ENCODE measurements at places on chromosomes 11 and 22.

DNA sequence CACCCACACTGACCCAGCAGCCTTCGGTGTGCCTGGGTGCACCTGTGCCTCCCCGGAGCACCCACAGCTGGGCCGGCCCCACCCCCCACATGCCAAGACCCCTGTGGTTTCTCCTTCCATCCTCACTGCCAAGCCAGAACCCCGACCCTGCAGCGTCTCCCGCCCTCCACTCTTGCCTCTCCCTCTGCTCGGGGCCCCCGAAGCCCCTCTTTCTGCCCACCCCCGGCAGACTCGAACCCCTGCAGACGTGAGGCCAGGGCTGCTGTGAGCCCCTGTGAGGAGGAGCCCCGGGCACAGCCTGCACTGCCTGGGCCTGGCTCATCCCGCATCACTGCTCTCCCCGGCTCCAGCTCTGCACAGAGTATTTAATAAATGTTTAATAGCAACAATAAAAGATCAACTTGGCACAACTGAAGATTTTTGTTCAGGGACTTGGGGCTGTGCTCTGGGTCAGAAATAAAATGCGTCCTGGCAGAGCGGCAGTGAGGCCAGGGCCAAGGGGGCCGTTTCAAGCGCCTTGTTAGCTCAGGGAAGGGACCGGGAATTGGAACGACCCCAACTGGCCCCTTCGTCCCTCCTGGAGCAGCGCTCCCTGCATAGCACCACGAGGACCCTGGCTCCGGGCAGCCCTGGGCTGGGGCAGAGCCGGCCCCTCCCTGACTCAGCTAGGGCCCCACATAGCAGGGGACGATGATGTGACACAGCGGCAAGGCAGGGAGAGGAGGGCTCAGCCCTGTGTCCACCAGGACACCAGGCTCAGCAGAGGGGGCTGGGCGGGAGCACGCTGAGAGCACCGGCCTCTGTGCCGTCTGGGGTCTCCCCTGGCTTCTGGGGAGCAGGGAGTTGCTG is 520.8 kb downstream of the BRD1 start:
- DNase-seq: no peak

GRCh38 chr11:125081098-125081798 is 18.1 kb downstream of the SLC37A2 start:
- DNase-seq: no peak

GRCh38 chr11:126942146-126942545 is 58.4 kb downstream of the KIRREL3 start:
- no peak for DNase-seq

DNA sequence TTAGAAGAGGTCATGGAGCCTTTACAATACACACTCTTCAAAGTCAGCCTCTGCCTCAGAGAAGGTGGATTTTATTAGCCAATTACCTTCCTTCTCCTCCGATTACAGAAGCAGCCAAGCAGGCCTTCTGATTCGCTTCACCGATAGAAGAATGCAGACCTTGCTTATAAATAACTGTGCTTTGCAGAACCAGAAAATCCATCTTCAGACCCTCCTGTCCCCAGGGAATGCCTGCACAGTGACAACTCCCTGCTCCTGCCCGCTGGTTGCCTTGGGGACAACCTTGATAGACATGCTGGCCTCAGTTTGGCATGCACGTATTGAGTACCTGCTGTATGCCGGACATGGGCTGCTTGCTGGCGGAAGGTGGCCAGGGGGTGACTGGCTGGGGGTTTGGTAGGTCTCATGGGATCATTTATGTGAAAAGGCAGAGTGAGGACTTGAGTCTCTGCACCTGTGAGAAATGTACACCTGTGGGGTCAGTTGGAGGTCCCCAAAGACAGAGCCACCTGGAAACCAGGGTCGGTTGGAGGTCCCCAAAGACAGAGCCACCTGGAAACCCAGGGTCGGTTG is 1238.7 kb downstream of the BRD1 start:
- DNase-seq: no peak

DNA sequence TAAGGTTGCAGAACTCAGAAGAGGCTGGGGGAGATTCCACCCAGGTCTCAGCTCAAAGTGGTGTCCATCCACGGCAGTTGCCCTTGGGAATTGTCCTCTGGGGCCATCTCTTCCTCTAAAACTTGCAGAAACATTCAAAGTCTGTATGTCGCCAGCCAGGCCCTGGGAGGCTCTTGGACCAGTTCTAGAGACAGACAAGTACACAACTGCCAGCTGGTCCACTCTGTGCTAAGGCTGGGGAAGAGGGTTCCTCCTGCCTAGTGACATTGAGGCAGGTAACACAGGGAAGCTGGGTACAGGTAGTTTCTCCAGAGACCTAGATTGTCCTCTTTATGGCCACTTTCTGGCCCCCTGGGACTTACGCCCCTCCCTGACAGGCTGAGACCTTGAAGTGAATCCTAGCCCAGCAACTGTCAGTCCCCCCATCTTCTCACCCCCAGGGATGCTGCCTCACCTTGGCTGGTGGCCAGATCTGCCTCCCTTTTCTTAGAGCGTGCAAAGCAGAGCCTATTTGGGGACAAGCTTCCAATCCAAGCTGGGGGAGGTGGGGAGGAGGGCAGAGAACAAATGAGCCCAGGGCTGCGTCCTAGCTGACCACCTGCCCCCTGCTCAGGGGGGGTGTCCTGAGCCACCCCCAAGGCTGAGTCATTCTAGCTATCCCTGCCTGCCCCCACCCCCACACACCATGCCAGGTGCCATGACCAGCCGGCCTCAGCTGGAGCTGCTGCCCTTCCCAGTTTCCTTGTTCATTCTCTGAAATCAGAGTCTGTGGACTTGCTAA is 8.4 kb downstream of the FAM83F start:
- no peak for DNase-seq

GRCh38 chr11:68036141-68036716 is 2.6 kb upstream of the TCIRG1 start:
- peak; percentile 62 for DNase-seq

- no peak for DNase-seq
Observed at GRCh38 chr22:42863349-42863961, 6.4 kb upstream of the ARFGAP3 start.

DNA sequence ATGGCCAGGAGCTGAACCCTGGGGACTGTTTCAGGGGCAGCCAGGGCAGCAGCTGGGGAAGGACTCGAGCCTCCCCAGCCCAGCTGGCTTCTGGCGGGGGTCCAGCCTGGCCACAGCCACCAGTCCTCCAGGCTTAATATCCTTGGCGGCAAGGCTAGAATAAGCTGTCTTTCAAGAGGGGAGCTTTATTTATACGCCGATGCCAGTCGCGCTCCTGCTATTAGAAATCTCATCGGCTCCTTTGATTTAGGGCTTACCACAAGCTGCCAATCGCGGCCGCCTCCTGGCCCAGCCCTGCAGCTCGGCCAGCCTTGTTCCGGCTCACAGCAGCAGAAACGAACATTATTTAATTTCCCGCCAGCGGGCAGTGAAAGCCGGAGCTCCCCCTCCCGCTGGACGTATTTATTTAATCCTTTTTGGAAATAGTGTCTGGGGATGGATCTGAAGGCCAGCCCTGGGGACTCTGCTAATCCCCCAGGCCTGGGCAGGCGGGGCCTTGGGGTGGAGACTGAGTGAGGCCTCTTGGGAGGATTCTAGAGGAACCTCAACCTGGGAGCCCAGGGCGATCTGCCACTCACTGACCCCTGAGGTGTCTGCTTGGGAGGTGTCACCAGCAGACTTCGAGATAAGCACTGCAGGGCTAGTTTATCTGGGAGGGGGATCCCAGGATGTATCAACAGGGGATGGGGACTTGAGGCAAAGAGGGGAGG is 363.1 kb downstream of the MN1 start:
- no peak for DNase-seq

DNA sequence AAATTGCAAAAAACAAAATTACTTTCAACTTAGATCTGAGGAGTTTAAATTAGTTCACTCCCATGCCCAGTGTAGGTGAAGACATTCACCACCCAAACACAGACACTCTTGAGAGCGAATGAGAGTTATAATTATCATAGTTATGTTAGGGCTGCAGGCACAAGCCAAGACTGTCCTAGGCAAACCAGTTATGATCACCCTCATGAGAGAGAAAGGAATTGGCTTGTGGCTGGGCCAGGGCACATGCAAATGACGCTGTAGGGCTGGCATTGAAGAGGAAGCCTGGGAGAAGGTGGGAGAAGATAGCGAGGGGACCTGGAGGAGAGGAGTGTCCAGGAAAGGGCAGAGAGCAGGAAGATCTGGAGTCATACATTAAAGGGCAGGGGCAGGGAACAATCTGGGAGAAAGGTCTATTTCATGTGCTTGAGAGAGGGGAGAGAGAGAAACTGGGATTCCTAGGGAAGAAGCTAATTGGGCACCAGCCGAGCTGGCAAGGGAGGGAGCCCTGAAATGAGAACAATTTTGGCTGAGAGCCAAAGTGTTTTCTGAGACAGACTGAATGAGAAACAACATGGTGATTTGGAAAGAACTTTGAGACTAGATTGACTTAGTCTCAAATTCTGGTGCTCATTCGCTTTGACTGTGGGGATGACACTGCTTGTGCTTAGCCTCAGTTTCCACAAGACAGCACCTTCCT is 279.9 kb downstream of the KIRREL3 start:
- DNase-seq: no peak

DNA sequence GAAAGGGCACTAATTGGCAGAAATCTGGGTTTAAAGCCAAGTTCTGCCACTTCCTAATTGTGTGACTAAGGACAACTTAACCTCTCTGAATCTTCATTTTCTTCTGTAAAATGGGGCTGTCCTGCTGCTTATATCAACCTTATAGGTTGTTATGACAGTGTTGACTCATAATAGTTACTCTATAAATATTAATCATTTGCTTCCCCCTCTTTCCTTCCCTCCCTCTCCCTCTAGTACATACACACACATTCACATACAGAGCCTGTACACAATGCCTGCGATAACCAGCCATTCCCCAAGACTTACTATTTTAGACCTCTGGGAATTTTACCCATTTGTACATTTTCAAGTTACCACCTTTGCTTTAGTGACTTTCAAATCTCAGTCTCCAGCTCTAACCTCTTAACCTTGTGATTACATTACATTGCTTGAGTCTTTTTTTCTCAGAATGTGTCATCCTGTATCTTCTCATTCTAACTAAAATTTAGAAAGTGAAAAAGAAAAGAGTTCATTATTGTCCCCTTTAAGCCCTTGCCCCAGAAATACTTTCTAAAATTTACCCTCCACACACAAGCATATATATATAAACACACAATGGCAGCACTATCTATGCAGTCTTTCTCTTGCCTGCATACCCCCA is 31.9 kb downstream of the GDPD4 start:
- no peak for DNase-seq

- DNase-seq: peak; percentile 86
Observed at GRCh38 chr11:47394322-47395222, 13.8 kb upstream of the SLC39A13 start.

GRCh38 chr22:29998627-29999384 is 81.5 kb upstream of the HORMAD2 start:
- no peak for DNase-seq

Measured in mucosa of descending colon (tissue), 3 donors.